ENCODE measurements at places on chromosomes 7 and 10. TPM values are rescaled to one million over a fixed set of nuclear protein-coding genes. Genes with fewer than 3 reads are reported as not detected.

The AKR1C3 gene
- total RNA-seq: 226 TPM

The FAM25A gene
- total RNA-seq: not detected

The INSIG1 gene
- total RNA-seq: 70.4 TPM

The PRKAR2B gene
- 224 TPM for total RNA-seq

The PON1 gene
- not detected for total RNA-seq

The GDF2 gene
- total RNA-seq: not detected

The CCL26 gene
- total RNA-seq: not detected

The CTTNBP2 gene
- total RNA-seq: 10.5 TPM

The PTPRE gene
- 66.8 TPM for total RNA-seq

The CSTF2T gene
- 17.0 TPM for total RNA-seq

The HOXA6 gene
- total RNA-seq: 1.3 TPM

The SFRP4 gene
- total RNA-seq: 8.6 TPM

The AKR1B1 gene
- 147 TPM for total RNA-seq

The BPGM gene
- 13.4 TPM for total RNA-seq

The C10orf62 gene
- not detected for total RNA-seq

The SAMD9 gene
- 6.6 TPM for total RNA-seq

The CDHR3 gene
- 6.2 TPM for total RNA-seq

The KNDC1 gene
- not detected for total RNA-seq

The SDHAF3 gene
- 7.8 TPM for total RNA-seq

The FBXL13 gene
- not detected for total RNA-seq

The GARIN1A gene
- total RNA-seq: 2.4 TPM

The UCMA gene
- total RNA-seq: not detected

The HSPA12A gene
- total RNA-seq: 41.3 TPM

The ZNF273 gene
- total RNA-seq: 4.4 TPM

The ELFN1 gene
- 0.82 TPM for total RNA-seq

The GPER1 gene
- 4.6 TPM for total RNA-seq

The ZNF503 gene
- total RNA-seq: 9.2 TPM

The PSAP gene
- 851 TPM for total RNA-seq

The SYCE1 gene
- not detected for total RNA-seq

The TMUB1 gene
- total RNA-seq: 33.7 TPM

The GPR15LG gene
- not detected for total RNA-seq

The DGKI gene
- total RNA-seq: 7.3 TPM

The AGR2 gene
- total RNA-seq: not detected

The ATRNL1 gene
- total RNA-seq: not detected

The COL1A2 gene
- 164 TPM for total RNA-seq

The OPTN gene
- total RNA-seq: 120 TPM

The PLEKHA8 gene
- 7.9 TPM for total RNA-seq

The GRID1 gene
- total RNA-seq: 1.1 TPM

The CYP2C19 gene
- not detected for total RNA-seq

The THSD7A gene
- 11.1 TPM for total RNA-seq

The AIMP2 gene
- total RNA-seq: 22.9 TPM

The PKD2L1 gene
- not detected for total RNA-seq

The VWC2 gene
- total RNA-seq: under 0.01 TPM

The HMX2 gene
- total RNA-seq: not detected

The GBX1 gene
- not detected for total RNA-seq

Measured in subcutaneous adipose tissue (tissue), 4 donors.